ENCODE measurements at places on chromosomes 7 and 10.

DNA sequence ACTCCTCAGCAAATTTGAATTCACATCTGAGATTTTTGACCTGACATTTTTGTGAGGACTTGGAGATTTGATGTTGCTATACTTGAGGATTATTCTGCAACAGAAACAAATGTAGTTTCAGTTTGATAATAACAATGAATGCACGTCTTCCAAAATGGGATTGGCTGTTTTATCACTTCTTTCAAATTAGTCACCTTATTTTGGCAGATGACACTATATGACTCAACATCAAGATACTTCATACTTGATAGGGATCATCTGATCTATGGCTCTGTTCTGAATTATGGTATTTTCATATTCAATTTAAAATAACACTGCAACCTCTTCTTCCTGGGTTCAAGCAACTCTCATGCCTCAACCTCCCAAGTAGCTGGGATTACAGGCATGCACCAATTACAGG lies 24.2 kb downstream of the ARL5B start:
- no peak for DNase-seq

- no peak for DNase-seq
Measured at GRCh38 chr7:77419102-77419501, 3.0 kb upstream of the GSAP start.

- DNase-seq = no peak
Measured at GRCh38 chr10:97500297-97500575, 1.5 kb downstream of the UBTD1 start.

- DNase-seq = no peak
Measured at GRCh38 chr7:158997471-158997870, 141.1 kb downstream of the DYNC2I1 start.

GRCh38 chr7:108487646-108488045 lies 31.4 kb upstream of the NRCAM start:
- no peak for DNase-seq

GRCh38 chr7:43594020-43594419 lies 11.1 kb downstream of the STK17A start:
- DNase-seq = no peak

DNA sequence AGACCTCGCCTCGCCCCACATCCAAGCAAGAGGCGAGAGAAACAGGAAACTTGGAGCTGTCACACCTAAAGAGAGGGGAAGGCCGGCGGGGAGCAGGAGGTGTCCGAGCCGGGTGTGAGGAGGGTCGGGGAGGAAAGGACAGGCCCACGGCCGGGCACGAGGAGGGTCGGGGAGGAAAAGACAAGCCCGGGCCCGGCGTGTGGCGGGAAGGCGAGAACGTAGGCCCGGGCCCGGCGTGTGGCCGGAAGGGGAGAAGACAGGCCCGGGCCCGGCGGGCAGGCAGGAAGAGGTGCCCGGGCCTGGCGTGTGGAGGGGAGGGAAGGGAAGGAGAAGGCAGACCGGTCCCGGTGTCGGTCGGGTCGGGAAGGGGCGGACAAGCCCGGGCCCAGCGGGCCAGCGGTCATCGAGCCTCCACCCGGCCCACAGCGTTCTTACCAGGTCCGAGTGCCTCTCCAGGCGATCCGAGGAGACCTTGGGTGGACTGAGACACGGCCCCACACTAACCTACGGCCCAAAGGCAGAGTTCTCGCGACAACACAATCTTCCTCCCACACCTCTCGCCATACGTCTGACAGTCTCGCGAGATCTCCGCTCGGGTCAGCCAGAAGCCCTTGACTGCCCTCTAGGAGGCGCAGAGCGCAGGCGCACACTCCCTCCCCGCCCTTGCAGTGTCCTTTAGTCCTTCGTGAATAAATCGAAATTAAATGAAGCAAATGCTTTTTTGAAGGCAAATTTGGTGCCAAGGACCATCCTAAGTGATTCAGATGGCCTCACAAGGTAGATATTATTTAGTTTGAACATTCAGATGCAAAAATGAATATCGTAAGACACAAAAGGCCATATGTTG lies at the start of gene NCOA4:
TSS of gene NCOA4 (minus strand) at position 533 of the 847 bp plus-strand sequence. CDS start 13,943 bp downstream, outside the sequence.
- peak; percentile 95 for DNase-seq

DNA sequence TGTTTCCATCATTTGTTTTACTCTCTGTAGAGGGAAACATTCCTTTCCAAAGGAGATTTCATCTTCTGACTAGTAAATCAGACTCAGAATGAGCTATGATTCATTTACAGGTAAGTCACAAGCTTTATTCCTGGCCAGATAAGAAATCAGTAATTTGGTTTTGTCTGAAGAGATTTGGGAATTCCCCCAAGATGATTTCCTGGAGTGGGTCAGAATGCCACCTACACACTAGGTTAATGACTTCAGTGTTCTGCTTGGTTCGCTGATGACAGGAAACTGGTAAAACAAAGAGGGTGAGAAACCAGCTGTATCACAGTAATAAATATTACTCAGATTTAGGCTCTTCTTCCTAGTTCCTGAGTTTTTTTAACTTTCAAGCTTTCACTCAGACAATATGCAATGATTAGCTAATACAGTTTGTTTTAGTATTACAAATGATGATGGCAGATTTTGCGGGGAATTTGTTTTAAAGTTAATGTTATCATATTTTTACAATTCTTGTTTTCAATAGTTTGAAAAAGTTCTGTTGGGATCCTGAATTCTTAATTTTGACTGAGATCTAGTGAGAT lies 8.3 kb upstream of the ASZ1 start:
- no peak for DNase-seq

GRCh38 chr10:63667596-63668480 lies 146.6 kb downstream of the REEP3 start:
- no peak for DNase-seq

GRCh38 chr10:13234172-13234571 lies at the start of gene UCMA:
Gene UCMA, minus strand, starts transcription at chr10:13234374. Its CDS starts 116 bp downstream, at chr10:13234258.
- DNase-seq = no peak

DNA sequence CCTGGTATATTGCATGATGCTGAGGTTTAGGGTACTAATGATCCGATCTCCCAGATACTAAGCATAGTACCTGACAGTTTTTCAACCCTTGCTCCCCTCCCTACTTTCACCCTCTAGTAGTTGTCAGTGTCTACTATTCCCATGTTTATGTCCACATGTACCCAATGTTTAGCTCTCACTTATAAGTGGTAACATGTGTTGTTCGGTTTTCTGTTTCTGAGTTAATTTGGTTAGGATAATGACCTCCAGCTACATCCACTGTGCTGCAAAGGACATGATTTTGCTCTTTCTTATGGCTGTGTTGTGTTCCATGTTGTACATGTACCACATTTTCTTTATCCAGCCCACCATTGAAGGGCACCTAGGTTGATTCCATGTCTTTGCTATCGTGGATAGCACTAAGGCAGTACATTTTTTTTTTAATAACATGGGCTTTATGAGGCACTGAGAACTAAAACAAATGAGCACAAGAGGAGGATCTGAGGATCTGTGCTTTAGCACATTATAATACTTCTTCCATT lies 28.1 kb downstream of the ITGB8 start:
- no peak for DNase-seq

DNA sequence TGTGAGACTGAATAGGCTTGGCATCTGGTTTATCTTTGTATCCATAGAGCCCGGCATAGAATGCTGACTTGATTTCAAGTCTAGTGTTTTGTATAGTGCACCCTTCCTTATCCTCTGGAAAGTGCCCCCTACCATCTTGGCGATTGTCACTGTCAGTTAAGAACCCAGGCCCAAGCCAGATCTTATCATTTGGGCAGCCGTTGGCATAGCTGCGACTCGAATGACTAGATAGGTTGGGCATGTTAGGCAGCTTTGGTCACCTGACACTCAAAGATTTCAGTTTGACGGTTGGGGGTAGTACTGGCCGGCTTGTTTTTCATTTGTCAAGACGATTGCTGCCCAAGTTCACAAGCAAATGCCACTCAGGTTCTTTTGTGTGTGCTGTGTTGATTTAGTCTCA lies 6.6 kb downstream of the NIPSNAP2 start:
- DNase-seq = no peak

- DNase-seq = no peak
Measured at GRCh38 chr10:98158576-98158975, 24.1 kb downstream of the R3HCC1L start.

DNA sequence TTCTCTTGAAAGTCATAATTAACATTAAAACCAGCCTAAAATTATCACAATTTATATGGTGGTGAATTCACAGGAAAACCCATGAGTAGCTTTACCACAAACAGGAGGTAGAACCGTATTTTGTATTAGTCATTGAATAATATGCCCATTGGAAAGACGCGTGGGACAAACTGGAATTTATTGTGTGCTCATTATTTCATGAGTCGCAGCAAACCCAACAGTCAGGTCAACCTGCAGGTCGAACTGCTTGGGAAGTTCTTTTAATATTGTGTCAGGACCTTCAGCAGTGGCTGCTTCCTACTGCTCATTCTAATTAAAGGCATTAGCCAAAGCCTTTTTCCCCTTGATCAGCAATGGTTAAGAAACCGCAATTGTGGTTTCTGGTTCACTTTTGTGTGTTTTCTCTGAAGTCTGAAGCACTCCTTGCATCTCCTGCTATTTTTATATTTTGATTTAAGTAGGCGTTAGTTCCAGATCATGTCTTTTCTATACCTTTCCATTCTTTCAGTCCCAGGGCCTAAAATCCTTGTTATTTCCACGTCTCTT lies 100.1 kb downstream of the RAB11FIP2 start:
- no peak for DNase-seq

- DNase-seq = no peak
Measured at GRCh38 chr10:54585572-54585971, 215.5 kb downstream of the PCDH15 start.

DNA sequence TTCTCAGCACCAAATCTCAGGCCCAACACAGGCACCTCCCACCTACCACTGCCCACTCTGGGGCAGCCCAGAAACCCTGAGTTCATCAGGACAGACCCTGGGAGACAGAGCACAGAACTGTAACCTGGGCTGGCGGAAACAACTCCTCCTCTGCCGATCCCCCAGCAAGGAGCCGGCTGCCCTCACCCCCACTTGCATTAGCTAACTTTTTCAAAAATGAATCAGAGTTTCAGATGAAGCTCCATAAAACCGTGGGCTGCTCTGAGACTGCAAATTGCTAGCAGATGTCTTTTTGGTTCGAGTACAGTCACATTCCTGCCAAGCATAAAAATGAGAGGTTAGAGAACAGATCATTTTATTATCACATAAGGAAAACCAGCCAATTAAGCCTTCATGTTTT lies 93.4 kb upstream of the PARD3 start:
- no peak for DNase-seq

- no peak for DNase-seq
Measured at GRCh38 chr7:48285373-48285772, 114.1 kb downstream of the ABCA13 start.

DNA sequence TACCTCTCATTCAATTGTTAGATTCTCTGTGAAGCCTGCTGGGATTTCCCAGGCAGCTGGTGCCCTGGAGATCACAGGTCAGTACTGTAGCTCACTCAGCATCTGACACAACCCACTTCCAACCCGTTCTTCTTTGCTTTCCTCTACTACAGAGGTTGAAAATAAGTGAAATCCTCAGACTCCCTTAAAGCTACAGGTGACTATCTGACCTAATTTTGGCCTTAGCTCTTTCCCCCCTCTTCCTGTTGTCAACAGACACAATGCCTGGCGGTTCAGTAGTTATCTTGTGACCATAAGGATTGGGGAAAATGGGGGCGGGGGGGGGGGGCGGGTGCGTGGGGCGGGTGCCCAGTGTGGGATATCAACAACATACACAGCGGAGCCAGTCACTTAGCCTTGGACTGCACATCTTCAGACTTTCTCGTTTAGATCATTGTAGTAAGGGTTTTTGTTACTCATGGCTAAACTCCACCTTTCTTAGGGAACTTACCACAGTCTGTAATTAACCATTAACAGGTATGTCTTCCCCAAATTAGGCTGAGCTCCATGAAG lies 37.8 kb downstream of the MTPN start:
- DNase-seq = no peak

GRCh38 chr7:105297985-105298384 lies 90.7 kb downstream of the SRPK2 start:
- no peak for DNase-seq

DNA sequence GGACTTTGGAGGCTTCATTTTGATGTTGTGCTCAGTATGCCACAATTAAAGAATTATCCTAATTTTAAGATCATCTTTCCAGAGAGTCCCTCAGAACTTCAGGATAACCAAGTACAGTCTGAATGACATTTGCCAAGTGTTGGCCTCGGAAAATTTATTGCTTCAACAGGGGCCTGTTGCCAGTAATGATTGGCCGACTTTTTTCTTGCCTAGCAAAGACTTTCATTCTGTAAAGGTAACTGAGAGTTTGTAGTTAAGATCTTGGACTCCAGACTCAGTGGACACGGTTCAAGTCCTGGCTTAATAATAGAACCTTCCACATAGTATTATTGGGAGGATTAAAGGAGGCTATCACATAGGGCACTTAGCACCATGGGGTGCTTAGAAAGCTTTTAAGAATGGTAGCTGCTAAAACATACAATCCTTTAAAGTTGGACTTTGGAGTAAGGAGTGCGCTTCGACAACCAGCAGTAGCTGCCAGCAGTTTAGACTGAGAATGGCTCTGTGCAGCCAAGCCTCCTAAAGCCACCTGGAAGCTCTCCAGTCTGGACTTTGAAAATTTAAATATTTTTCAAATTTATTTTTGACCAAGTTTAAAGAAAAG lies 90.0 kb downstream of the PLCE1 start:
- DNase-seq = no peak

- DNase-seq = no peak
Measured at GRCh38 chr7:141686074-141686473, 15.9 kb downstream of the DENND11 start.

- DNase-seq = no peak
Measured at GRCh38 chr7:23109470-23109869, 3.9 kb downstream of the KLHL7 start.

DNA sequence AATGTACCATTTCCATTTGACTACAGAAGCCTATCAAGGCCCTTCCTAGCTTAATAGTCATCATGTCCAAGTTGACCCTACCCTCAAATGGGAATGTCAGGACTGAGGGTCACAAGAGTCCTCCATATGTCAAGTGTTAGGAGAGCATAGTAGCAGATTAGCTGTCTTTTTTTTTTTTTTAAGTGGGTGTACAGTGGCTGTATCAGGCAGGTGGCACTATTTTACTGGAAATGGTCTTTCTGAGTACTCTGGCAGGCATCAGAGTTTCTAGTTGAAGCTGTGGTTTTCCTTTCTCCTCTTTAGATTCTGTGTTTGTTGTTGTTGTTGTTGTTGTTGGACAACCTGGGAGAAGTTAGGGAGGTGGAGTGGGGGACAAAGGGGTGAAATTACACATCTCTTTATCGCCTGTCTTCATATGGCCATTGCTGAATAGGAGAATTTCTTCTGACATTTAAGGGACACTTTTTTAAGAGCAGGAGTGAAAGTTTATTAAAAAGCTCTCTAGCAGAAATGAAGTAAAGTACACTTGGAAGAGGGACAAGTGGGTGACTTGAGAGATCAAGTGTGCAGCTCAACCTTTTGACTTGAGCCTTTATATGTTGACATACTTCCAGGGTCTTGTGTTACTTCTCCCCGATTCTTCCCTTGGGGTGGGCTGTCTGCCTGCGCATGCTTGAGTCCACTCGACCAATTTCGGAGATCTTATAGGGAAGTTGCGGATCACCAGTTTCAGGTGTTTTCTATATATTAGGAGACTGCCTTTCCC lies 104.1 kb upstream of the FOXP2 start:
- DNase-seq = no peak

GRCh38 chr10:17046989-17047388 lies 82.6 kb downstream of the CUBN start:
- DNase-seq = no peak

Data from smooth muscle cell of the brain vasculature (primary cell).